ENCODE measurements at places on chromosomes 2 and 18. TPM values are rescaled to one million over a fixed set of nuclear protein-coding genes. Genes with fewer than 3 reads are reported as not detected.

- H3K4me3 ChIP-seq = no peak overlapping the region
- no peaks in the 10 kb centered on the region for H3K36me3 ChIP-seq
- no peaks in the 10 kb centered on the region for H3K27me3 ChIP-seq
These were observed 35.7 kb downstream of the APOB start for GRCh38 chr2:21008014-21008789.

The AOX1 gene
- total RNA-seq = not detected

The DRC1 gene
- not detected for total RNA-seq

DNA sequence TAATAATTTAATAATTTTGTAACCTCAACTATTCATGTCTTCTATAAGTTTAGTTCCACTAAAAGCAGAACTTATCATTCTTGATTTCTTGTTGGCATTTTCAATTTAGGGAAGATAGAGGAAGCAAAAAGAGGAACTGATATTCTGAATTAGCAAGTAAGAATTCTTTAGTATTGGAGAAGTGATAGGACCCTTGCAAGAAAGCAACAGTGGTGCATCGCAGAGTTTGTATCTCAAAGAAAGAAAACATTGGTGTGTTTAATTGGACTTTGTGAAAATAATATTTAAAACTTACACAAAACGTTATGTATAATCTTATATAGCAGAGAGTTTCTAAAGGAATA lies 36.5 kb upstream of the TNFRSF11A start:
- DNase-seq = no peak
- peaks cover 26% of the 10 kb centered on the region for H3K4me1 ChIP-seq
- peaks cover 35% of the 10 kb centered on the region for H3K36me3 ChIP-seq

The NT5C1B gene
- not detected for total RNA-seq

DNA sequence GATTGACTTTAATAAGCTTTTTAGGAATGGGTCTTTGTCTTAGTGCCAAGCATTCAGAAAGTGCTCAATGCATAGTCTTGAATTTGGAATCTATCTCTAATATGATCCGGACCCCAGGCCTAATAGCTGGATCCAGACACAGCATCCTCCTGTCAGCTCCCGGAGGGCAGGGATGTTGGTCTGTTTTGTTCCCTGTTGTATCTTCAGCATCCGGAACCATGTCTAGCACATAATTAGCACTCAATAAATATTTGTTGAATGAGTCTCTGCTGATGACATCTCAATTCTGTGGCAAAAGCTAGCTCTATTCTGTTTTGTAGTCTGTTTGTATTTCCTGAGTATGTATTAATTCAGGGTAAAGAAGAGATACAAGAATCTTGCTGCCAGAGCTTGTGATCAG lies 169.1 kb downstream of the DCDC2C start:
- H3K4me1 ChIP-seq = no peaks in the 10 kb centered on the region
- H3K4me3 ChIP-seq = no peak overlapping the region
- H3K27me3 ChIP-seq = no peaks in the 10 kb centered on the region
- H3K36me3 ChIP-seq = no peaks in the 10 kb centered on the region
- DNase-seq = no peak
- H3K27ac ChIP-seq = no peak overlapping the region

The FAM237A gene
- not detected for total RNA-seq

DNA sequence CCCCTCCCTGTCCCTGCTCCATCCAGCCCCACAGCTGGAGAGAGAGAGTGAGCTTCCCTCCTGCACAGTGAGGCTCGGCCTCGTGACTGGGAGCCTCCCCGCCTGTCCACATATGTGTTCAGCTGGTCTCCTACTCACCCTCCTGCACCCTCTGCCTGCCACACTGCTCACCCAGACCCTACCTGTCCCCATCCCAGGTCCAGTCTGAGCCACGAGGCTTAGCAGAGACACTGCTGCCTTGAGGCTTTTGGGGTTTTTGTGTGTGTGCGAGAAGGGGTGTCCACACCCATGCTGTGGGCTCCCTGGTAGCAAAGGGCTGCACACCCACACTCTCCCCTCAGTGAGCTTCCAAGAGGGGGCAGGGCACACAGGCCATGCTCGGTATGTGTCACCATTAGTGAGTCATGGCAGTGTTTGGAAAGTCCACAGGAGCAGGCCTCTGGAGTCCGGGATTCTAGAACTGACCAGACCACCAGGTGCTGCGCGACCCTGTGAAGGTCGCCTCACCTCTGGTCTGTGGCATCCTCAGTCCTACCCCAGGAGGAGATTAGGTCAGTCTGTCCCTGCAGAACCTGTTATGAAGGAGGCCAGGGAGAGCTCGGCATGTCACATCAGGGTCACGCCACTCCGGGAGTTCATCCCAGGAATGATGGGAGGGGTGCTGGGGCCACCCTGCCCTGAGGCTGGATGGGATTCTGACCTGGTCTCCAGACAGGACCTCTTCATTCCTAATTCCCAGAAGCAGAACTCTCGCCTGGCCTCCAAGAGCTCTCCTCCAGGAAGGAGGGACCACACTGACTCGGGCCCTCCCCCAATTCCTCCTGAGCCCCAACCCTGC lies 39.9 kb upstream of the SMAD7 start:
- no peak overlapping the region for H3K4me3 ChIP-seq
- no peak overlapping the region for H3K27ac ChIP-seq
- peaks cover 20% of the 10 kb centered on the region for H3K4me1 ChIP-seq
- H3K36me3 ChIP-seq = no peaks in the 10 kb centered on the region
- no peak for DNase-seq
- no peaks in the 10 kb centered on the region for H3K27me3 ChIP-seq

Data from activated B cell treated with CpG ODN at 0.5 μM for 24 hours (primary cell).